Activated T-helper 2 cell treated with anti-CD3 and anti-CD28 coated beads, Interferon-gamma antibody, Interleukin-2, Interleukin-4, amounts not matched to agents 10 μg/mL and 5 μg/mL and 100 μg/mL, durations not matched to agents 14 hours and 24 hours and 36 hours (primary cell): ENCODE measurements at places on chromosomes 12 and 14.

DNA sequence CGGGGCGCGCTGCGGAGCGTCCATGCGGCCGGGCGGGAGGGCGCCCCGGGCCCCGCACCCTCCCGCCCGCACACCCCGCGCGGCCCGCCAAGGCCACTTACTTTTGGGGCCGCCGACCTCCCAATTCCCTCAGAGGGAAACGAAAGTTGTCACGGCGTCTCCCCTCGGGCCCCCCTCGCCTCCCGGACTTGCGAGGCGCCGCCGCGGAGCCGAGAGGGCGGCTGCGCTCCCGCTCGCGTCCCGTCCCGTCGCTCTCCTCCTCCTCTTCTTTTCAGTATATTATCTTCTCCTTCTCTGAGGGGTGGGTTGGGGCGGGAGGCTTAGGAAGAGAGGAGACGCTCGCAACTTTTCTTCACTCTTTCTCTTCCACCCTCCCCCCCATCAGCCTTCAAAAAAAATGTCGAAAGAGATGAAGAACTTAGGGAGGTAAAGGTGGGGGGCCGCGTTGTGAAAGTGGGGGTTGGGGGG, 613 bp downstream of the DUSP16 start:
- peak; percentile 22 for DNase-seq

DNA sequence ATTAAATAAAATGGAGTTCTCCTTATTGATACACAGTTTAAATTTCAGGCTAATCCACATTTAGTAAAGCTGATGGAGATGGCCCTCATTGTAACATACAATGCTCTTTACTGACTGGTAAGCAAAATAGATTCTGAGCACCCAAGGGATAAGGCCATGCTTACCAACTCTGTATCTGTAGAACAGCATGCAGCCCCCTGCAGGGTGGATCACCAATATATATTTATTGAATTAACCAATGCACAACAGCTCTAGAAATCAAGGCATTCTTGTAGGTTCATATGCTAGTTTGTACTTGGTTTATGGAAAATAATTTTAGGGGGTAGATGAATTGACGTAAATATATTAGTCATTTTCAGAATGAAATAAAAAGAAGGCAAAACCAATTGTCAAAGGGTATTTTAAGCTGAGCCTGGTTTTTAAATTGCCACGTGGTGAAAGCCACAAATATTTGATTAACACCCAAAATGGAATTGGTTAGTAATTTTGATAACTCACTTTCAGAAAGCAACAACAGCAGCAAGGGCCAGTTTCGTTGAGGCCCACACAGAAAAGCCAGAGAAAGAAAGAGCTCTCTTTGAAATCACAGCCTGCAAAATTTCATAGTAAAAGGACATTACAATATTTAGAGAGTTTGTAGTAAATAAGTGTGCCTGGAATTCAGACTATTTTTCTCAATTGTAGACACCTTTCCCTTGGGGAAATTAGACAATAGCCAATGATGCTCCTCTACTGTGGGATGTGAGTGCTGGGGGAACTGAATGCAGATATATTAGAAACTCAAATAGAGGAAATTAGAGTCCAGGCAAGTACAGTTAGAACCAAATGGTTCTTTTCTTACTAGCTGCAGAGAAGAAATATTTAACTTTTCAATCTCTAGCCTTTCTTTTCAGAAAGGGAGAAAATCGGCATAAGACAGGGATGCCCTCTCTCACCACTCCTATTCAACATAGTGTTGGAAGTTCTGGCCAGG, 216.2 kb upstream of the ABCD2 start:
- DNase-seq, result no peak

DNA sequence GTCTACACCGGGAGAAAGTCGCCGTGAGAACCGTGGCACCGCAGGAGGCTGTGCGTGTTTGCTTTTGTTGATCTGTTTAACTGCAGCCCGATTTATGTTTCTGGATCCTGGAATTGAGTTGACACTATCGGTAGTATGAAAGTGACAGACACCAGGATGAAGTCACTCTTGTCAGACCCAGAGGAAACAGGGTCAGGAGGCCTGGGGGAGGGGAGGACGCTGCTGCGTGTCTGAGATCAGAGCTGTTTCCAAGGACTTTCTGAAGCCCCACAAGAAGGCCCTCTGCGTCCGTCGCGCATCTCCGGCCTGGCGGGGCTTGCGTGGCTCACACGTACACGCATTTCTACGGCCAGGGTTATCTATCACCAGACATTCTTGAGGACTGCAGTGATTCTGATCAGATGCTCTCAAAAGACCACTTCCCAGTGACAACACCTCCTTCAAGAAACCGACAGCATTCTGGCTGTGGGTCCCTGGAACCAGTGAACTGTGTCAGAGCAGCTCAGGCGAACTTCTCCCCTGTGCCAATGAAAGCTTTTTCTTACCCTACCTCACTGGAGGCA, 263.4 kb downstream of the ADGRD1 start:
- no peak for DNase-seq

- no peak for DNase-seq
Measured at GRCh38 chr12:94748726-94749421, 98.5 kb upstream of the TMCC3 start.

GRCh38 chr12:6358881-6359280, 16.5 kb downstream of the SCNN1A start:
- DNase-seq, result no peak
